HuH-7.5 (cell line): ENCODE measurements at places on chromosomes 4 and X.

GRCh38 chrX:132775263-132775823, 183.1 kb downstream of the HS6ST2 start:
- DNase-seq: no peak

- DNase-seq: no peak
Measured at GRCh38 chr4:8118035-8118434, 40.6 kb downstream of the ABLIM2 start.

DNA sequence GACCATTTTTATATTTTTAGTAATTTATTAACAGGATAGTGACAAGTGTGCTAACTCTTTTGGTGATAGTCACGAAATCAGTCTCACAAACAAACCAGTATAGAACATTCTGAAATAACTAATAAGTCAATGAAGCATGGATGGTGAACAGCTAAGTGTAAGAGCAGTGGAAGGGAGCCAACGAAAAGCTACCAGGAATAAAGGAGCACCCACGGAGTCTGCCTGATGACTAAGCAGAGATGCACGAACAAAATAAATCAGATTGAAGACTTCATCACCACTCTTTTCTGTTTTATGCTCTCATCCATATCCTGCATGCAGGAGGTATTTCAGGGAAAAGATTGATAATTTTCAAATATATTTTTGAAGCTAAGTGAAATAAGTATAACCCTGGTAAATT, 891.1 kb upstream of the HS3ST1 start:
- DNase-seq: no peak

DNA sequence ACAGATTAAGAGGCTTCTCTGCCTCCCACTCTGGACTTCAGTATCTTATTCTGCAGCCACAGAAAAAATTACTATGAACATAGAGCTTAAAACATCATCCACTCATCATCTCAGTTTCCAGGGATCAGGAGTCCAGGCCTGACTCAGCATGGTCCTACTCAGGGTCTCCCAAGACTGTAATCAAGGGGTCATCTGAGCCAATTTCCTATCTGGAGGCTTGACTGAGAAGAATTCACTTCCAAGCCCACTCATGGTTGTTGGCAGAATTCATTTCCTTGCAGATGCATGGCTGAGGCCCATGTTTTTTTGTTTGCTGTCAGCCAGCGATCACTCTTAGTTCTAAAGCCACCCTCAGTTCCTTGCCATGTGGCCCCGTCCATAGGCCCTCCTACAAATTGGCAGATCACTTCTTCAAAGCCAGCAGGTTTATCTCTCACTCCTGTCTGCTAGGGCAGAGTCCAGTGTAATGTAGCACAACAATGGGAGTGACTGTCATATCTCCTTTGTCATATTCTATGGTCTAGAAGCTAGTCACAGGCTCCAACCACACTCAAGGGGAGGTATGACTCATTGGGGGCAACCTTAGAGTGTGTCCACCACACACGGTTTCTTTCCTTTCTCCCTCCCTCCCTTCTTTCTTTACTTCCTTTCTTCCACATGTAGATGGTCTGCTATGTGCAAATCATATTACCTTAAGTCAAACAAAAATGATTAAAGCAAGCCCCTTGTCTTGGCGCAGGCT, 251.6 kb downstream of the QDPR start:
- DNase-seq: no peak

GRCh38 chr4:40875507-40876150, 125.9 kb downstream of the NSUN7 start:
- DNase-seq: no peak

DNA sequence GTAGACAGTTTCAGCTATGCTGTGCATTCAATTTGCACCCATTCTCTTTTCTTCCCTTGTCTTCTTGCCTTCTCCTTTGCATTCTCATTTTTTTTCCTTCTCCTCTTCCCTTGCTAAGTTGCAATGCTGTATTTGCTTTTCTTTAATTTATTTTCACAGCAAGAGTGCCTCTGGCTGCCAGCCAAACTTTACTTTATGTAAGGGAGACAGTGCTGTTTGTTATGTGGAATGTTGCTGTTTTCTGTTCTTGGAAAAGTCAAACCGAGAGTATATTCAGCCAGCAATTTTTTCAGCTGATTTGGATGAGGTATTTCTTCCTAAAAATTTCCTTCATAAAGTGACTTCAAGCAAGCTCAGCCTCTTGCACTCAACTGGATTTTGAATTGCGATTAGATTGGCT, 1293.4 kb downstream of the ARAP2 start:
- no peak for DNase-seq

DNA sequence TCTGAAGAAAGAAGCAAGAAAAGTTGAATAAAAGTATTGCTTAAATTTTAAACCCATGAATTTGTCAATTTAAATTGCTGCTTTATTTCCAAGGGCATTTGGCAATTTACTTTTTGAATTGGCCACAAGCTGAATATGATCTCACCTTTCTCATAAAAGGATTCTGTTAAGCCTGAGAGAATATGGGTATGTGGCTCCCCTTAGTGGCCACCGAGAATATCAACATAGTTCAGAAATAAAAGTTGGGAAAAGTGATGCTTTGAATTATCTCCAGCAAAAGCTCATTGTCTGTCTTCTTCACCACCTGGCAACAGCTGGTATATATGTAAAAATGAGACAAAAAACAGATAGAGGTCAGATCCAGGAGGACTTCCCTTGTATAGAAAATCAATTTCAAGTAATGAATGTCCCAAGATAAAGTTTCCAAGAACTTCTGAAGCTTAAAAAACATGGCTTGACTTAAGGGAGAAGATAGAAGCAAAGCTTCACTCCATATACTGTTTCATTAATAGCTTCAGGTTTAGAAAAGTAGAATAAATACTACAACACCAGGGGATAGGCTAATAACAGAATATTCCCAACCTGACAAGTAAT, 290.7 kb upstream of the FAM241A start:
- DNase-seq: peak; percentile 6

GRCh38 chr4:108432418-108432817, 188.0 kb upstream of the RPL34 start:
- no peak for DNase-seq

DNA sequence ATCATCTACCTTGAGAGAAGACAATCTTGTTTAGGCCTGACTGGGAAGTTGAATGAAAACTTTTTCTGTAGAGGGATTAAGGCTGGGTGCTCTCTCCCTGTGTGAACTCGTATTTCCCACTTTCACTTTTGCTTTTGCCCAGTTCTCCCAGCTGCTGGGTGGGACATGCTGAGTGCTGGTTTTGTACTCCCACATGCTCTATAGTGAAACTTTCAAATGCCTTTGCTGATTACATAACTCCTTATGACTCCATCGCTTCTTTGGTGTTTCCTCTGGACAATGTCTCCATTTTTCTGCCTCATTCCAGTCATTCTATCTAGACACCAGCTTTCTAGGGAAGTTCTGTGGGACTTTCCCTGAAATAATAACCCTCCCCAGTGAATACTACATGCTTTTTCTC, 100.5 kb downstream of the CLNK start:
- no peak for DNase-seq

- no peak for DNase-seq
Measured at GRCh38 chr4:152947311-152947710, 11.2 kb downstream of the FHDC1 start.

DNA sequence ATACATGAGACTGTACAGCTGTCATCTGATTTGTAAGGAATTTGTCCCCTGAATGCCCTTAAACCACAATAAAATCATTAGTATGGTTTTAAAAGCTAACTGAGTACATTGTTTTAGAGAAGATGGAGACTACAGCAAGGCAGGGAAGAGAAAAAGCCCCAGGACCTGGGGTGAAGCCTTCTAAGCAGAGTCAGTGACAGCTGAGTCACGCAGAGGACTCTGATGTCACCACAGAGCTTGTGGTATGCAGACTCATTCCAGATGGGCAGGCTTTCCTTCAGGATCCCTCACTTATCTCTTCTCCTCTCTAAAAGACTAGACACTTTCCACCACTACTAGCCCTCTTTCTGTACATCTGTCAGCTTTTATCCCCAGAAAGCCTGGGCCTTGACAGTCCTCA, 97.1 kb upstream of the ATOH1 start:
- no peak for DNase-seq

DNA sequence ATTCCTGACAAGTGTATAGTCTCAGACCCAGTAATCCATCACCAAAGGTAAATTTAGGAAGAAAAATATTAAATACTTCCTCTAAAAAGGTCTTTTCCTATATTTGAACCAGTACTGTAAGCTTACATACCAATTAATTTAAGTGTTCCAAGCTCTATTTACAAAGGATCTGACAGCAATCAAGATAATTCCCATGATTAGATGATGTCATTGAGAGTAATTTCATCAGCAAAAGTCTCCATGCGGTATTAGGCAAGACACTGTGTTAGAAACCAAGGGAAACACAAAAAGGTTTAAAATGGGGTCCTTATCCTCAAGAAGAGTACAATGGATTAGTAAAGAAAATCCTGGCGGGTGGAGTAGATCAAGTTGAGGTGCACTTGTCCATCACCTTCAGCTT, 198.5 kb downstream of the PRDM5 start:
- DNase-seq: no peak

DNA sequence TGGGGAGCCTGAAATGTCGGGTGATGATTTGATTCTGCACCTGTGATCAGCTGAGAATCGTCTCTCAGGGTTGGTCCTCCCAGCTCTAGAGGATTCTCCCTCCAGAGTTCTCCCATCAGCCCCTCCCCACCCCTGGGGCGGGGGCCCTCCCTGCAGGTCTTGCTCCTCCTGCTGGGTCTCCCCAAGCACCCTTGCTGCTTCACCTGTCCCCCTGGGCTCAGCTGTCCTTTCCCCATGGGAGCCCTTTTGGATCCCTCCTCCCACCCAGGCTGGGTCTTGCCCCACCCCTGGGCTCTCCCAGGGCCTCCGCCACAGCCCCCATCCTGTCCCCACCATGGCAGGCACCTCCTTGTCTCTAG, 22.2 kb downstream of the PSAPL1 start:
- DNase-seq: no peak
